ENCODE measurements at places on chromosomes 3 and 15.

DNA sequence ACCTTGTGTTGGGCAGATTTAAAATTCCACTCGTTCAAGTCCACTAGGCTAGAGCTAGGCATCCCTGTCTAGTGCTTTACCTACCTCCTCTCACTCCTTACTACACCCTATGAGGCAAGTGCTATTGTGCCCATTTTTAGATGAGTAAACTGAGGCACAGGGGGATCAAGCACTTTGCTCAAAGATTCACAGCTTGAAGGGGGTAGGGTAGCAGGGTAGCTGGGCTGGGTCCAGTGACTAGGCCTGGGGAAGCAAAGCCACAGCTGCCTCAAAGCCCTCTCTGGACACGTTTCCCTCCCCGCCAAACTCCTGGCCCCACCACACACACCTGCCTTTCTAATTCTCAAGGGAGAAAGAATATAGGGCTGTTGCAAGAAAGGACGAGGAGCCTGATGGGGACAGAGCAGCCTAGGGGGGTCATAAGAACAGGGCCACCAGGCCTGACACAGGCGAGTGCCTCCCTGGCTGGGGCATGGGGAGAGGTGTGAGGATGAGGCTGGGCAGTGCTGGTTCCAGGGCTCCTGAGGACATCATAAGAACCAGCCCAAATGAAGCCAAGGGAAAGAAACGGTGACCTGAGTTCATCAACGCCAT lies 34.8 kb upstream of the SFMBT1 start:
- no peak for DNase-seq

- DNase-seq = no peak
Observed at GRCh38 chr15:29822100-29822683, at the start of gene TJP1. Gene TJP1, minus strand, starts transcription at chr15:29822468. Its CDS starts 440 bp downstream, at chr15:29822028.

- no peak for DNase-seq
Observed at GRCh38 chr3:64095802-64096201, 72.5 kb upstream of the PSMD6 start.

GRCh38 chr3:24829011-24829581 lies 334.4 kb upstream of the THRB start:
- no peak for DNase-seq

DNA sequence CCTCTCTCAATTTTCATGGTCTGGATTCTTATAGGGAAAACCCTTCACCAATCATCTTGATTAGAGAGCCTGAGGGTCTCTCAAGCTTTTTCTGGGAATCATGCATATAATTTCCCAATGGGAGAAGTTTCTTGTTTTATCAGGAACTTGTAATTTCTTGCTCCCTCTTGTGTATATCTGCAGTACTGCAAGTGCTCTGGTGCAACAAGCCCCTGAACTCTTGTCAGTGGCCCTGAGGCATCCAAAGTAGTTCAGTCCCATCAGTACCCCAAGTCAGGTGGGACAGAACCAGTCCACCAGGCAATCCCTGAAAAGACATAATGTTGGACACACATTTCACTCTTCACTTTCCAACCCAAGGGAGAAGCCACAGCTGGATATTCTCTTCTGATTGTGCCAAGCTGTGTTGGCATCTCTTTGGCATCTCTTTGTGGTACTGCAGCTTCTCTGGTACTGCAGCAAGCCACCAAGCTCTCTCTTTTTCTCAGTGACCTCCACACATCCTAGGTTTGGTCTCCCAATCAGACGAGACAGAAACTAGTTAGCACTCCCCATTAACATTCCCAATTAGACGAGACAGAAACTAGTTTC lies 214.5 kb downstream of the ZIC4 start:
- DNase-seq = no peak

DNA sequence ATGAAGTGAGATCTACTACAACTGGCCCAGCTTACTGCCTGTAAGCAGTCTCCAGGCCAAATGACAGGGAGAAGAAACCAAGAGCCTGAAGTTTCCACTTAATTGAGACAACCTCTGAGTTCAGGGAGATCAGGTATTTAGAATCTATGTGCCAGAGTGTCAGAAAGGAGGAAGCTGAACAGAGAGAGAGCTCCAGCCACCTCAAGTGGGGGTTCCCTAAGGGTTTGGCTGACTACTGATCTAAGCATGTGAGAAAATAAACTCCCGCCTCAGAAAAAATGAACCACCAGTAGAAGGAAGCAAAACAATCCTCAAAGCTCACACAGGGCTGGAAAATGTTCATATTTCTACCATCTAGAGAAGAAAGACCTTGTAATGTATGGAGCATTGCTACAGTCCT lies 25.0 kb downstream of the ADAM10 start:
- DNase-seq = no peak

- DNase-seq = no peak
Observed at GRCh38 chr3:68378631-68379030, 553.7 kb downstream of the TAFA4 start.

DNA sequence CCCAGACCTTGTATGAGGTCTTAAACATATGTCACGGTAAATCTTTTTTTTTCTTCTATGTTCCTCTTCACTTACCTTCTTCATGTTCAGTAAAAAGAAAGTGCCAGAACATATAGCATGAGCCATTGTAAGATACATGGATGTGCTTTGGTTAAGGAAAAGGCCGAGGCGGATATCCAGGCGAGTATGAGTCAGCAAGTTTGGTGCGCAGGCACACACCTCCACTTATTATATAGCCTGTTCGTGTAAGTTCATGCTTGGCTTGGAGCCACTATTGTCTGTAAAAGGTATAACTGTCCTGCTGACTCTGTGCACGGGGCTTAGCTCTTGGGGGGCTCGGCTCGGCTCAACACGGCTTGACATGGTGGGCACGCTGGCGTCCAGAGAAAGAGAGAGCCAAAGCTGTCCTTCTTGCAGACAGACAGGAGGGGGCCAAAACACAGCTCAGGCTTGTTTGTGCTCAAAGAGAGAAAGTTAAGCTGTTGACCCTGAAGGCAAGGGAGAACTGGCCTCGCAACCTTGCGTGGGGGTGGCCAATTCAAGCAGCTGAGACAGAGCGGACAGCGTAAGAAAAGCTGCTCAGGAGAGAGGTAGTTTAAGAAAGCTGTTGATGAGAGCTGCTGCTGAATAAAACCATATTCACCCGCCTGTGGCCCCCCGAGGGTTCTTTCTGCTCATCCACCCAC lies 251.2 kb downstream of the SLC9A9 start:
- no peak for DNase-seq

GRCh38 chr3:119586733-119587172 lies 7.5 kb downstream of the ADPRH start:
- no peak for DNase-seq

- DNase-seq = no peak
Observed at GRCh38 chr3:110474397-110474796, 597.2 kb upstream of the NECTIN3 start.

DNA sequence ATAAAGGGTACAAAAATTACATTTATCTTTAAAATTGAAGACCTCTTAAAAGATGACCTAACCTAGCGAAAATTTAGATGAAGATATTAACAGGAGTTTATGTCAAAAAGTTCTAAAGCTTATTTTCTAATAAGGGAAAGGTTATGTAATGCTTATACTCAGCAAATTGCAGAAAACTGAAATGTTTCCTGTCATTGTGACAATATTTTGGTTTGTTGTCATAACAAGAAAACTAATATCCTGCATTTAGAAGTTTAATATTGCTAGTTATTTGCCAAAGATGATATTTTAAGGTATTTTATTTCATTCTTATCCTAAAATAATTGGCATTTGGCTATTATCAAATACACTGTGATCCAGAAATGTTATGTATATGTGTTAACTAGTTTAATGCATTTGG lies 294.5 kb downstream of the C3orf38 start:
- no peak for DNase-seq

- no peak for DNase-seq
Observed at GRCh38 chr3:197960694-197961581, 921 bp downstream of the LMLN start.

GRCh38 chr15:25801586-25802284 lies 61.4 kb downstream of the ATP10A start:
- no peak for DNase-seq

DNA sequence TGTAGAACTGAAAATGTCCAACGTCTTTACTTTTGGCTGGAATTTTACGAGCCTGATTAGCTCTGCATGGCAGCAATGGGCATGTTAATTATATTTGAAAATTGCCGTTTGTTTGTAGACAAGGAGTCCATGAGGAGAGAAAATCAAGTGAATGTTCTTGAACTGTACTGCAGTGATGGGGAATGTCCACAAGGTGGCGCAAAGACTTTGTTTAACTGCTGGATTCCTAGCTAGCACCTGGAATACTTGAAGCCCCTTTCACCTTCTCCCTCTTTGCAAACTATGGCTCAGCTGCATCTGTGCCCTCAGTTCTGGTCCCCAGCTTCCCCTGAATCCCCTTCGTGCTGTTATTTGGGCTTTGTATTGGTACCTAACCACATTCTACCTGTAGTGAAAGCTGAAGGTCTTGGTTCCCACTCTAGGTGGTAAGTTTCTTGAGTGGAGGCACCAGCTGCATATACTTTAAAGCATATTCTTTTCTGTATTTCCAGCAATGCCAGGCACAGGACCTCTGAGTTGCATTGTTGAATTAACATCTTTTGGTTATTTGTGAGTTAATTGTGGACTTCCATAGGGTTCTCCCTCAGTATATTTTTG lies 25.3 kb downstream of the EXOG start:
- DNase-seq = peak; percentile 56

GRCh38 chr3:189324538-189325138 lies 152.9 kb downstream of the TPRG1 start:
- DNase-seq = peak; percentile 64
